LNCaP clone FGC (cell line): ENCODE measurements at places on chromosomes 4 and X.

DNA sequence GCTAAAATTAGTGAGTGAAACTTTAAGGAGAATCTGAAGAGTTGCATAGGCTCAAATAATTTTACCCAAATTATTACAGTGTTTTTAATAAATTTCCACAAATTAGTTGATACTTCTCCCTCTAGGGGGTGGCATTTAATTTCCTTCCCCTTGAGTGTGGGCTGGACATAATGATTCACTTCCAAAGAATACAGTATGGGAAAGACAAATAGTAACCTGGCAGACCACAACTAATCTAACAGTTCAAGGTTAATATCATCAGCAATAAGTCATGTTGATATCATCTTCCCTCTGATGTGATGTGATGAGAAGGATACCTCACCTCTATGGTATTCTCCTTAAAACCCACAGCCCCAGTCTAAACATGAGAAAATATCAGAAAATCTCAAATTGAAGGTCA is 15.5 kb downstream of the PFKFB1 start:
- DNase-seq = no peak

DNA sequence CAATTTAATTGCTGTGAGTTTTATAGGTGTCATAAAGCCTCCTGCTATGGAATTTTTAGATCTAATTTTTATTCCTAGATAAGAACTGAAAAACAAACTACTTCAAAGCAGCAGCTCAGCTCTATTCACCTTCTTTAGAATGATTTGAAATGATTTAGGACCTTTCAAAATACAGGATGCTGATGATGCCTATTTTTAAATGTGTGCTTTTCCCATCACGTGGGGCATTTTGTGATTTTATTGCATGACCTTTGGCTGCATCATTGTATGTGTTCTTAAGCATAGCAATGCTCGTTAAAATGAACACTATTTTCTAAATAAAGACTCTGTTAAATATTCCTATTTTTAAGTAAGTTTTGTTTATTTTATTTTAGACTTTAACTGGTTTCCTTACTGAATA is 537.3 kb downstream of the STPG2 start:
- DNase-seq = no peak

DNA sequence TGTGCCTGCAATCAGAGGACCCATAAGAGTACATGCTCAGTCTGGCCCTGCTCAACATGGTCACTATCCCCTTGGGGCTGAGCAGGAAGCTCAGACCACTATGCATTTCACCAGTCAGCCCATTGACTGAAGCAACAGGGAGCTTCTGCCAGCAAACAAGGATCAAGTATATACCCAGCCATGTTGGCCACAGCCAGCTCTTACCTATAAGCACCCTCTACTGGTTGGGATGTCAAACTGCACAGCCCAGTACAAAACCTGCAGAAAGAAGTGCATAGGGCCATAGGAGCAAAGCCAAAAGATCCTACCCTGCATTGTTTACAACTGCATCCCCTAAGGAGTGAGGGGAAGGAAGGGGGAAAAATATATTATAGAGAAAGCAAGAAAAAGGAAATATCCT is 214.4 kb upstream of the CPEB2 start:
- no peak for DNase-seq

DNA sequence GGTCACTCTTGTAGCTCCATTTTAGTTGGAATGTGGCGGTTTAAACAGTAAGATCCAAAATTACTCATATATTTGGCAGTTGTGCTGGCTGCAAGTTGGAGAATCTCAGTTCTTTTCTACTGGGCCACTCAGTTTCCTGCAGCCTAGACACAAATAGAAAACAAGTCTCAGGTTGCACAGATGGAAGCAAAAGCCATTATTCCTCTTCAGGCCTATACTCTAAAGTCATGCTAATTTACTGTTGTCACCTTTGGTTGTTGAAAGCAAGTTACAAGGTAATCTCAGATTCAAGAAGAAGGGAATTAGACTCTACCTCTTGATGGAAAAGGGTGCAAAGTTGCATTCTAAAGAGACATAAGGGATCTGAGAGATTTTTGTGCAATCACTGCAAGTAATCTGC is 345.4 kb downstream of the ADAM29 start:
- no peak for DNase-seq

DNA sequence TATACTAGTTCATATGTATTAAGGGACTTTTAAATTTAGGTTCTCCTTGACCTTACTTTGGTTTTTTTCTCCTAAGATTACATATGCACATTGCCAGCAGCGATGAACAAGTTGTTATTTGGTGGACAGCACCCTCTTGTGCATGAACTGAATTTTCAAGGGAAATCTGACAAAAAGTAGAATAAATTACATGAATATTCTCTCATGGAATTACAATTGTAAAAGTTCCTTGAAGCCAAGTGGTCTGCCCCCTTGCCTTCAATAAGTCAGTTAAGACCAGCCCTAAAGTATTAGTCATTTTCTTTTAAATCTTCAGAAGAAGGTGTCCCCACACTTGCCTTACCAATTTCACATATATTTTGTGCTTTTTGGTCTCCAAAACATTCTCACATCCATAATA is 30.7 kb upstream of the SMARCA5 start:
- peak; percentile 31 for DNase-seq

- no peak for DNase-seq
Measured at GRCh38 chr4:7860600-7861163, 79.0 kb downstream of the AFAP1 start.

DNA sequence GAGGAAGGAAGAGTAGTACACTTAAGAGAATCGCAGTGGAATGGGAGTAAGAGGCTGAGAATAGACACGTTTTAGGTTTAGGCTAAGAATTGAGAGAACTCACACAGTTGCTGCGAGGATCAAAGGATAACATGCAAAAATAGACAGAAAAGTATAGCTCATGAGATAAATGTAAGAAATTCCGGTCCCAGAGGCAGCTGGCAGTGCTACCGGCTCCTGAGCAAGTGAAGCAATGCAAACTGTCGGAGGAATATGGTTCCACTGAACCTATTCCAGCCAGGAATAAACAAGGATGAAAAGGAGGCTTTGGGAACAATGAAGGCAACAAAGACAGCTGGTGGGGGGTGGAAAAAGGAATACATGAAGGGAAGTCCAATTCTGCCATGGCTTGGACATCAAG is 191.8 kb downstream of the QDPR start:
- DNase-seq = no peak
